ENCODE measurements at places on chromosomes 3 and 15. TPM values are rescaled to one million over a fixed set of nuclear protein-coding genes. Genes with fewer than 3 reads are reported as not detected.

- H3K27ac ChIP-seq: no peak overlapping the region
- H3K4me1 ChIP-seq: peaks cover 62% of the 10 kb centered on the region
- no peaks in the 10 kb centered on the region for H3K27me3 ChIP-seq
- no peak for DNase-seq
- H3K36me3 ChIP-seq: peaks cover 15% of the 10 kb centered on the region
Measured at GRCh38 chr3:141259821-141260629, 28.4 kb downstream of the PXYLP1 start.

MESP2 gene
- total RNA-seq: not detected

DNA sequence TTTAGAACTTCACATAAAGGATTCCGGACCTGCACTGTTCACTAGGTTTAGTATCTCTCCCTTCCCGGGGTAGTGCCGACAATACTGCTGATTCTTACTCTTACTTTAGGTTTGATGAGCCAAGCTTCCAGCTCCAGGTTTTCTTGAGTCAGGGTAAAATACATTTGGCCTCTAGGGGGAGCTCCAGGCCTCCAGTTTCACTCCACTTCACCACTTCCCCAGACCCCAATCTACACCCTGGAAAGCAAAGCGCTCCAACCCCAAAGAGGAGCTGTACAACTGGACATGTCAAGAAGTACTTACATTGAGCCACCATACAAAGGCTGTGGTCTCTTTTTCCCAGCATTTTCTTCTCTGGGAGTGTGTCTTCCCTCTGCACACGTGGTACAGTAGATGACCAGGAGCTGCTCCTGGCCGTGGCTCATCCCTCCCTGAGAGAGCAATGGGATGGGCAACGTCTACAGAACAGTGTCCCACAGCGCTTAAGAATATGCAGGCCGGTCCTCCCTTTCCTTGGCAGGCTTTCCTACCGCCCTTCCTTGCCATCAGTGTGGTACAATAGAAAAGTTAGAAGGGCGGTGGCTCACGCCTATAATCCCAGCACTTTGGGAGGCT is 93.9 kb upstream of the CCDC80 start:
- H3K27ac ChIP-seq: no peak overlapping the region
- H3K4me3 ChIP-seq: no peak overlapping the region
- H3K36me3 ChIP-seq: no peaks in the 10 kb centered on the region
- DNase-seq: peak; percentile 85
- no peaks in the 10 kb centered on the region for H3K27me3 ChIP-seq

- peaks cover 4% of the 10 kb centered on the region for H3K36me3 ChIP-seq
- no peak for DNase-seq
- no peak overlapping the region for H3K4me3 ChIP-seq
- H3K4me1 ChIP-seq: no peaks in the 10 kb centered on the region
Measured at GRCh38 chr3:8851703-8852102, 82.3 kb upstream of the OXTR start.

- H3K27me3 ChIP-seq: no peaks in the 10 kb centered on the region
- peak overlapping the region; percentile 80 for H3K4me3 ChIP-seq
- peaks cover 23% of the 10 kb centered on the region for H3K36me3 ChIP-seq
Measured at GRCh38 chr3:126477061-126477380, 1.3 kb upstream of the ZXDC start.

DNA sequence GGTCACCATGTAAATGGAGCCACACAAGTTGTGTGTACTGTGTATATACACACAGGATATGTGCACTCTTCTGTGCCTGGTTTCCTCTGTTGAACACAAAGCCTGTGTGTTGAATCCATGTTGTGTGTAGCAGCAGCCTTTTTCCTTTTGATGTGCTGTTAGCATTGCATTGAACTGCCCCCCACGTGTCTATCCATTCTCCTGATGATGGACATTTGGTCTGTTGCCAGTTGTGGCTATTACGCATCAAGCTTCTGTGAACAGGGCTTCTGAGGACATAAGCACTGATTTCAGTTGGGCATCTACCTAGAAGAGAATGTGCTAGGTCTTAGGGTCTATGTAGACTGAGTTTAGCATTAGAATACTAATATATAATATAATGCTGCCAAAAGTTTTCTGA is 77.4 kb downstream of the LSM3 start:
- DNase-seq: no peak
- no peaks in the 10 kb centered on the region for H3K27me3 ChIP-seq
- no peak overlapping the region for H3K27ac ChIP-seq

DNA sequence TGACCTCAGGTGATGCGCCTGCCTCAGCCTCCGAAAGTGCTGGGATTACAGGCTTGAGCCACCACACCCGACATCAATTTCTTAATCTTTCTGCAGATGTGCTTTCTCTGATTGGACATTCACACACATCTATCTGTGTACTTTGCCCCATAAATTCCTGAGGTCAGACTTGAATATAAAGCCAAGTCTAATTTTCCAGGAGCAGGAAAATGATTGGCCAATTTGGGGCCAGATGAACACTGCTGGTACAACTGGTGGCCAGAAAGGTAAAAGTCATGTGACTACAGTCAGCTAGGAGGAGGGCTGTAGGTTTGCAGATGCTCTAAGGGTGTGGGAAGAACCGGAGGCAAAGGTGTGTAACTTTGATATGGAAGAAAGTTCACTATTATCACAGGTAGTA is 3.2 kb upstream of the RAD51 start:
- H3K27me3 ChIP-seq: no peaks in the 10 kb centered on the region
- DNase-seq: no peak
- no peak overlapping the region for H3K4me3 ChIP-seq
- no peak overlapping the region for H3K27ac ChIP-seq

GRCh38 chr15:96807361-96807760 is 476.9 kb downstream of the NR2F2 start:
- no peaks in the 10 kb centered on the region for H3K4me1 ChIP-seq
- H3K36me3 ChIP-seq: no peaks in the 10 kb centered on the region
- no peak overlapping the region for H3K27ac ChIP-seq
- H3K4me3 ChIP-seq: no peak overlapping the region

DNA sequence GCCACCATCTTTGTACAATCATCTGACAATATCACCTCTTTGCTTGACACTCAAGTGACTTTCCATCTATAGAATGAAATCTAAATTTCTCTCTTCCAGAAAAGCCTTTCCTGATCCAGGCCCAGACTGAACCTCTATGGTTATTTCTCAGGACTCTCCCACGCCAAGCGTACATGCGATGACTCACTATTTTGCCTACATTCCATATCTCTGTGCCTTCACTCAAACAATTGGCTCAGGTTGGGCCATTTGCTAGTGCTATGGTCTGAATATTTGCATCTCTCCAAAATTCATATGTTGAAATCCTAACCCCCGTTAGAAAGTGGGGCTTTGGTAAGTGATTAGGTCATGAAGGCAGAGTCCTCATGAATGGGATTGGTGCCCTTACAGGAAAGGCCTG is 43.9 kb downstream of the ST3GAL6 start:
- H3K27me3 ChIP-seq: no peaks in the 10 kb centered on the region
- H3K4me3 ChIP-seq: no peak overlapping the region
- no peaks in the 10 kb centered on the region for H3K4me1 ChIP-seq
- DNase-seq: no peak
- no peaks in the 10 kb centered on the region for H3K36me3 ChIP-seq

CYP19A1 gene
- not detected for total RNA-seq

RASL12 gene
- not detected for total RNA-seq

GRCh38 chr3:2476996-2477395 is 378.3 kb downstream of the CNTN4 start:
- no peak overlapping the region for H3K27ac ChIP-seq
- no peaks in the 10 kb centered on the region for H3K27me3 ChIP-seq
- H3K36me3 ChIP-seq: no peaks in the 10 kb centered on the region
- DNase-seq: no peak
- H3K4me3 ChIP-seq: no peak overlapping the region

GRCh38 chr15:52523192-52523591 is 5.5 kb downstream of the MYO5A start:
- H3K27me3 ChIP-seq: no peaks in the 10 kb centered on the region
- peaks cover 27% of the 10 kb centered on the region for H3K4me1 ChIP-seq
- no peaks in the 10 kb centered on the region for H3K36me3 ChIP-seq
- H3K27ac ChIP-seq: no peak overlapping the region

AP2M1 gene
- 211 TPM for total RNA-seq

DNA sequence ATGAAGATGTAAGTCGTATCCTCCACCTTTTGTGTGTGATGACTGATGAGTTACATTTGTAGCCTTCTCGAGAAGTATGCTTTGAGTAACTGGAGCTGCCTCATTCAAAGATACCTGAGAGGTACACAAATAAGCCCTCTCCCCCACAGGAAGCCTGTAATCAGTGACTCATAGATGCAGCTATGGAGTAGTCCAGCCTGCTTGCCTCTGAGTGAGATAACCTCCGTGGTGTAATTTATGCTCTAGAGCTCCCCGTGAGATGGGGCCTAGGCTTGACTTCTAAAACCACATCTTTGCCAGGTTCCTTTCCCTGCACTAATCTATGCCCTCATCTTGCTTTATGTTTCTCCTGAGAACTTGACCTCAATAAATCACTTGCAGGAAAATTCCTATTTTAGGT is 291.7 kb downstream of the SUCLG2 start:
- no peaks in the 10 kb centered on the region for H3K27me3 ChIP-seq
- no peak overlapping the region for H3K4me3 ChIP-seq
- H3K27ac ChIP-seq: no peak overlapping the region
- peak; percentile 43 for DNase-seq
- peaks cover 28% of the 10 kb centered on the region for H3K4me1 ChIP-seq
- no peaks in the 10 kb centered on the region for H3K36me3 ChIP-seq

DNA sequence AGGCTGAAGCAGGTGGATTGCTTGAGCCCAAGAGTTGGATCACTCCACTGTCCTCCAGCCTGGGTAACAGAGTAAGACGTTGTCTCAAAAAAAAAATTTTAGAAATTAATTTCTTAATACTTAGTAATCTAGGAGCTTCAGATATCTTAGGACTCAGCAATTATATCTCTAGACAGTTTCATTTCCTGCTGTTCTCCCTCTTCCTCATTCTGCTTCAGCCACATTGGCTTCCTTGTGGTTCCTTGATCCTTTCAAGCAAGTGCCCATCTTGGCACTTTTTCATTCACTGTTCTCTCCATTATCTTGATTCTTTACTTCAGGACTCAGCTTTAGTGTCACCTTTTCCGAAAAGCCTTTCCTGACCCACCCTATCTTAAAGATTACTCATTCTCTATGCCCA is 22.5 kb downstream of the TMEM202 start:
- no peaks in the 10 kb centered on the region for H3K27me3 ChIP-seq
- H3K27ac ChIP-seq: no peak overlapping the region
- DNase-seq: no peak
- H3K36me3 ChIP-seq: no peaks in the 10 kb centered on the region

DNA sequence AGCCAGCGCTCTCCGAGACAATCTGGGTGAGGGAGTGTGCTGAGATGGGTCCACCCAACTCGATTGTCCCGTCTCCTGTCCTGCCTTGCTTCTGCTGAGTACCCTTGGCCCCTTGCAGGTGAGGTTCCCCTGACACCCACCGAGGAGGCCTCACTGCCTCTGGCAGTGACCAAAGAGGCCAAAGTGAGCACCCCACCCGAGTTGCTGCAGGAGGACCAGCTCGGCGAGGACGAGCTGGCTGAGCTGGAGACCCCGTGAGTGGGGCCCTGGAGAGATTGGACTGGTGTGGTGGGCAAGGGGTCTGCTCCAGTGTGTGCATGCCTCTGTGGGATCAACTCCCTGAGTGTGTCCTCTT is 23.6 kb downstream of the NBEAL2 start:
- no peaks in the 10 kb centered on the region for H3K27me3 ChIP-seq
- H3K36me3 ChIP-seq: peaks cover 28% of the 10 kb centered on the region
- peaks cover 9% of the 10 kb centered on the region for H3K4me1 ChIP-seq
- H3K27ac ChIP-seq: no peak overlapping the region
- no peak overlapping the region for H3K4me3 ChIP-seq
- DNase-seq: no peak
